Cardiac muscle cell (in vitro differentiated cells and primary cell): ENCODE measurements at places on chromosomes 11 and 22. TPM values are rescaled to one million over a fixed set of nuclear protein-coding genes. Genes with fewer than 3 reads are reported as not detected.
A peak's percentile ranks its signal among the peaks of the same experiment; 100 is the strongest.

OR52E8 gene
- 0.21 and 0.71 TPM in 2 replicates for total RNA-seq

CSNK2A3 gene
- total RNA-seq: 0.85 and 1.1 TPM in 2 replicates

TYR gene
- not detected in 2 replicates for total RNA-seq

DNA sequence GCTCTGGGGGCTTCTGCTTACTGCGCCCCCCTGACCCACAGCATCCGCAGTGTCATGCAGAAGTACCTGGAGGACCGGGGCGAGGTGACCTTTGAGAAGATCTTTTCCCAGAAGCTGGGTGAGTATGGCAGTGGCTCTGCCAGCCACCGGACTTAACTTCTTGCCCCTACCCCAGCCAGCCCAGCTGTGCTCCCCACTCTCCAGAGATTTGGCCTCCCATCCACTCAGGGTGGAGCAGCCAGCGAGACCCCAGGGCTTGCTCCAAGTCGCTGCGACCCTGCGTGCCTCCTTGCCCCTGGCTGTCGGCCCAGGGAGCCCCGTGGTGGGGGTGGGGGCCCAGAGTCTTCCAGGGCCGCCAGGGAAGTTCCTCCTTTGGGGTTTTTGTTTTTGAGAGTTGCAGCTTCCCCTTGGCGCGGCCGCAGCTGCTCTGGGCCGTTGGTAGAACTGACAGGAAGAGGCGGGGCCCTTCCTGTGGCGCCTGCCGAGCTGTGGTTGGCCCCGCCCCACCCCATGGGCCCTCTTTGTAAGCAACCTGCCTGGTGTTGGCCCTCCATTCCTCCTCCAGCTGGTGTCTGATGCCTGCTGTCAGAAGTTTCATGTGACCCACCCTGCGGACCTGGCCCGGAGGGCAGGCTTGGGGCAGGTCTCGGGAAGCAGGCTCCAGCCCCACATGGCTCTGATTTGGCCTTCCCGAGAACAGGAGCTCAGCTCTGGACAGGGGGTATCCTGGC, 11.1 kb downstream of the GRK2 start:
- H3K27me3 ChIP-seq: no peaks in the 10 kb centered on the region
- peaks cover 16% of the 10 kb centered on the region for H3K36me3 ChIP-seq
- peak; percentile 64 for DNase-seq
- H3K27ac ChIP-seq: peak overlapping the region; percentile 85
- peaks cover 20% of the 10 kb centered on the region for H3K4me1 ChIP-seq
- peak overlapping the region; percentile 11 for H3K4me3 ChIP-seq
